DMS153 (cell line): ENCODE measurements at places on chromosomes 12 and 14.
A peak's percentile ranks its signal among the peaks of the same experiment; 100 is the strongest.

DNA sequence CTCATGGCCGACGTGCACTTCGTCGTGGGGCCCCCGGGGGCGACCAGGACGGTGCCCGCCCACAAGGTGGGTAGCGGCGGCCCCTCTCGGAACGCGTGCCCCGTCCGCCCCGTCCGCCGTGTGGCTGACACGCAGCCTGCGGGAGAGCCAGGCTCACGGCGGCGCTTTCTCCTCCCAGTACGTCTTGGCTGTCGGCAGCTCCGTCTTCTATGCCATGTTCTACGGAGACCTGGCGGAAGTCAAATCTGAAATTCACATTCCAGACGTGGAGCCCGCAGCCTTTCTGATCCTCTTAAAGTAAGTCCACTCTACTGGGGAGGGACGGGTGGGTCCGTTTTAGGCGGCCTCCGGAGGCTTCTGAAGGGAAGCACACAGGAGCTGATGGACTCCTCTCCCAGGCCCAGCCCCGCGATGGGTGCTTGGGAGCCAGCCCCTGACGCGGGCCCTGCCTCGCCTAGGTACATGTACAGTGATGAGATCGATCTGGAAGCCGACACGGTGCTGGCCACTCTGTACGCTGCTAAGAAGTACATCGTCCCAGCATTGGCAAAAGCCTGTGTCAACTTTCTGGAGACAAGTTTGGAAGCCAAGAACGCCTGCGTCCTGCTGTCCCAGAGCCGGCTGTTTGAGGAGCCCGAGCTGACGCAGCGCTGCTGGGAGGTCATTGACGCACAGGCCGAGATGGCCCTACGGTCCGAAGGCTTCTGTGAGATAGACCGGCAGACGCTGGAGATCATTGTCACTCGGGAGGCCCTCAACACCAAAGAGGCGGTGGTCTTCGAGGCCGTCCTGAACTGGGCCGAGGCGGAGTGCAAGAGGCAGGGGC lies 1.1 kb downstream of the BTBD6 start:
- DNase-seq: no peak

DNA sequence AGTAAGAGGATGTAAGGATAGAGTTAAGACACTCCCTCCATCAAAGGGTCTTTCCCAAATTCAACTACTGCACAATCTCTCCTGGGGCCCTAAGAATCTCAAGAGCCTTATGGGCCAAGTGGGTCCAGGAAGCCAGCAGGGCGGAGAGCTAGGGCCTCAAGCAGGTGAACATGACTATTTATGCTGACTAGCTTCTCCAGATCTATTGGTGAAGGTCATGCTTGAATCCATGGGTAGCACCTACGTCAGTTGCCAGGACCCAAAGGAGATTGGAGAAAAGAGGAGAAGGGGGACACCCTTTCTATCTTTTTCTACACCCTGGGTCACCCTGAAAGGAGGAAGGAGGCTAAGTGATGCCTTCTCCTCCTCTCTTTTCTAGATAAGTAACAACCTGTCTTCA lies 534.2 kb upstream of the MIS18BP1 start:
- DNase-seq: no peak

- no peak for DNase-seq
Measured at GRCh38 chr14:92515546-92516343, 2.2 kb downstream of the RIN3 start.

DNA sequence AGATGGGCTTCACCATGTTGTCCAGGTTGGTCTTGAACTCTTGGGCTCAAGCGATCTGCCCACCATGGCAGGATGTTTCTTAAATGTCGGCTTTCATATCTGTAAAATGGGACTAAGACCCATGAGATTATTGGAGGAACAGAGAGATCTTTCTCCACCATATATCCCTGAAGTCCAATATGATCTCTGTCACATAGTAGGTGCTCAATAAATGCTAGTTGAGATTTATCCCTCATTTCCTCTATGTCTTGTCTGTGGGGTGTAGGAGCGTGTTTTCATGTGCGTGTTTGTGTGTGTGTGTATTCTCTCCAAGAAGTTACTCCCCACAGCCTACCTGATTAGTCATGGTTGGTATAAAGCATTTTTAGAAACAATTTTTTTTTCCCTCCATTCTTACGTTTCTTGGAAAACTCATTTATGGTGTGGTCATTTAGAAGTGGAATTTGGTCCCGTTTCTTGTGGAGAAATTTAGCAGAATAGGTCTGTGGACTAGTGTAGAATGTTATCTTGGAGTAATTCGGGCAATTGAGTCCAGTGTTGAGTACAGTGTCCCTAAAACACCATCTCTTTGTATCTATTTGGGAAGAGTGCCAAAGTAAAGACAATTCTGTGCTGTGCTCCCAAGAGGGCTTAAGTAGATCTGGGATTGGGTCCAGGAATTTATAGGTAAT lies 4.3 kb downstream of the STRAP start:
- peak; percentile 67 for DNase-seq

DNA sequence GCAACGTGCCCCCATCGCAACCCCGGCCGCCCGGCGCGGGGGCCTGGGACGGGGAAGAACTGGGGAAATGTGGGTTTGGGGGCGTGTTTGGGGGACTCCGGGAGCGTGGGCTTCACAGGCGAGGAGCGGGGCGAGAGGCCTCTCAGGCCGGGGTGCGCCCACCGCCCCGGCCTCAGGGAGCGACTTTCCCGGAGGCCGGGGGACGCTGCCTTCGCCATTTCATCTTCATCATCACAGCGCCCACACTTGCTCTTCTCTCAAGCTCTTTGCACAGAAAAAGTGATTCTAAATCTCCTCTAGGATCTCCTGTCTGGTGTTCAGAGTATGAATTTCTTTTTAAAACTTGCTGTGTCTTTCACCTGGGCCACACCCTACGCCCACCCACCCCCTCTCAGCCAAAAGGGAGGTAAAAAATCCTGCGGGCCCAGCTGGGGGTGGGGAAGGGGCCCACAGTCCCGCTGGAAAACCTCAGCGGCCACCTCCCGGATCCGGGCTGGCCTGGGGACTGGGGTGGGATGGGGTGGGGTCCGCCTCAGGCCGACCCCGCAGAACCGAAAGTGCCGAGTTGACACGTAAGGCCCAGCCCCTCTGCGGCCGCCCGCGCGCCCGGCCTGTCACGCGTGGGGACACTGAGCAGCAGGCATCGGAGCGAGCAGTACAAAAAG lies 7.4 kb downstream of the CDKN1B start:
- DNase-seq: no peak

- DNase-seq: no peak
Measured at GRCh38 chr12:123965382-123965781, 7.2 kb downstream of the CCDC92 start.

DNA sequence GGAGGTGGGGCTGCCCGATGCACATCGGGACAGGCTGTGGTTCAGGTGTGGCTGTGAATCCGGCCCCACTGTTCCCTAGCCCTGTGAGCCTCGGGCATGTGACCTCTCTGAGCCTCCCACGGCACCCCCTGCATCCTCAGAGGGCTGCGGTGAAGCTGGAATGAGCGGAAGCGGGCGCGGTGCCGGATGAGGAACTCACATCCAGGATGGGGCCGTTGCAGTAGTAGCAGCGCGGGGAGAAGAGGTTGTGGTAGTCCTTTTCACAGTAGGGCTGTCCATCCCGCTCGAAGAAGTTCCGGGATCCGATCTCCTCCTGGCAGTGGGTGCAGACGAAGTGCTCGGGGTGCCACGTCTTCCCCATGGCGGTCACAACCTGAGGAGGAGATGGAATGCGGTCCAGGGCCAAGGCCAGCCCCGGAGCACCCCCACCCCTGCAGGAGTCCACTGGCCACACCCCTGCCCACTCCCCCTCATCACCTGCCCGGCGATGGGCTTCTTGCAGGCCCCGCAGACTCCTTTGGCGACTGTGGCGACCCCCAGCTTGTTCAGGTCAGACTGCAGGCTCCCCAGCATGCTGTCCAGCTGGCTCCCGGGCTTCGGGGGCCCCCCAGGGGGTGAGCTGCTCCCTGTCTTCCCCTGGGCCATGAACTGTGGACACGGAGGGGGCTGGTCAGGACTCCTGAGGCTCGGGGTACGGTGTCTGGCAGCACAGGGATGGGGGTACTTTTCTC lies 13.9 kb upstream of the RPLP0 start:
- no peak for DNase-seq

- no peak for DNase-seq
Measured at GRCh38 chr12:101806265-101806664, 24.5 kb downstream of the GNPTAB start.

DNA sequence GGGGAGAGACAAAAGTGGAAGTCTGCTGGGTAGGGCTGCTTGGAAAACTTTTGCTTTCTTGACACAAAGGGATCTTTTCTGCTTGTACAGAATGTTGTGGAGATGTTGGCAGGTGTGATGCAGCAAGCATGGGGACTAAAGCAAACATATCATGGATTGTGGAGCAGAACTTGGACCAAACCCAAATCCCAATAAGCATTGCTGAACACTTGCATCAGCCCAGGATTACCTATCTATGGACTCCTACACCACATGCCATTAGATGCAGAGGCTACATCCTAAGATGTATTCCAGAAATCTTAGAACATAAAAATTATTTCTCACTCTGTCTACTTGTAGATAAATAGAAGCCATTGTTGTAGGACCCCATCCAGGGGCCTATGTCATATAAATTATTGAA lies 44.7 kb upstream of the RERG start:
- DNase-seq: no peak

- no peak for DNase-seq
Measured at GRCh38 chr12:86194721-86195120, 61.5 kb downstream of the MGAT4C start.

GRCh38 chr12:46160101-46160980 lies 108.5 kb downstream of the SLC38A1 start:
- DNase-seq: peak; percentile 74

DNA sequence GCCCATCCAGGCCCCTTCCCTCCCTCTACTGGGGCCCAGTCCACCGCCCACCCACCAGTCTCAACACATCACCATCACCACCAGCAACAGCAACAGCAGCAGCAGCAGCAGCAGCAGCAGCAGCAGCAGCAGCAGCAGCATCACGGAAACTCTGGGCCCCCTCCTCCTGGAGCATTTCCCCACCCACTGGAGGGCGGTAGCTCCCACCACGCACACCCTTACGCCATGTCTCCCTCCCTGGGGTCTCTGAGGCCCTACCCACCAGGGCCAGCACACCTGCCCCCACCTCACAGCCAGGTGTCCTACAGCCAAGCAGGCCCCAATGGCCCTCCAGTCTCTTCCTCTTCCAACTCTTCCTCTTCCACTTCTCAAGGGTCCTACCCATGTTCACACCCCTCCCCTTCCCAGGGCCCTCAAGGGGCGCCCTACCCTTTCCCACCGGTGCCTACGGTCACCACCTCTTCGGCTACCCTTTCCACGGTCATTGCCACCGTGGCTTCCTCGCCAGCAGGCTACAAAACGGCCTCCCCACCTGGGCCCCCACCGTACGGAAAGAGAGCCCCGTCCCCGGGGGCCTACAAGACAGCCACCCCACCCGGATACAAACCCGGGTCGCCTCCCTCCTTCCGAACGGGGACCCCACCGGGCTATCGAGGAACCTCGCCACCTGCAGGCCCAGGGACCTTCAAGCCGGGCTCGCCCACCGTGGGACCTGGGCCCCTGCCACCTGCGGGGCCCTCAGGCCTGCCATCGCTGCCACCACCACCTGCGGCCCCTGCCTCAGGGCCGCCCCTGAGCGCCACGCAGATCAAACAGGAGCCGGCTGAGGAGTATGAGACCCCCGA lies 6.8 kb upstream of the RNU7-1 start:
- DNase-seq: no peak

DNA sequence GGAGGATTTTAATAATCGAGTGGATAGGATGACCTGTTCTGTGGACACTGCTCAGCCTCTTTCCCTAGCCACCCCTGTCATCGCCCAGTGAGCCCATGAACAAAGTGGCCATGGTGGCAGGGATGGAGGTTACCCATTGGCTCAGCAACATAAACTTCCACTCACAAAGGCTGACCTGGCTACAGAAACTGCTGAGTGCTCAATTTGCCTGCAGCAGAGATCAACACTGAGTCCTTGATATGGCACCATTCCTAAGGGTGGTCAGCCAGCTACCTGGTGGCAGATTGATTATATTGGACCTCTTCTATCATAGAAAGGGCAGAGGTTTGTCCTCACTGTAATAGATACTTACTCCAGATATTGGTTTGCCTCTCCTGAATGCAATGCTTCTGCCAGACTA lies 465.4 kb upstream of the FBXO33 start:
- DNase-seq: no peak

GRCh38 chr14:75831455-75831854 lies 150.3 kb downstream of the TGFB3 start:
- peak; percentile 75 for DNase-seq

- DNase-seq: no peak
Measured at GRCh38 chr12:89682284-89682683, 26.4 kb downstream of the ATP2B1 start.

DNA sequence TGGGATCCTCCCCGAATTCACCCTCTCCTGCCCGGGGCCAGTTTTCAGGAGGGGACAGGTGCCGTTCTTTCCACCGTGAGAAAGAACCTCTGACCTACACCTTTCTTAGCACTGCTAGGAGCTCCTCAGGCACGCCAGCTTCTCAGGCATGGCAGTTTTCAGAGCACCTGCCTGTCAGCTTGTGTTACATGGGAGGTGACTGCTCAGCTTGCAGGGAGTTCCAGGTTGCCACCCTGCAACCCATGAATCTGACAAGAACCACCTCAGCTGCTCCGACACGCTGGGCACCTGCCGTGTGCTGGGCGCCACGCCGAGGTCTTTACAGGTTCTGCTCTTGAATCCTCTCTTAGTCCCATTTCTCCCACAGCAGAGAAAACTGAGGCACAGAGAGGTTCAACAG lies 12.9 kb downstream of the BRI3BP start:
- no peak for DNase-seq

GRCh38 chr14:94612580-94613554 lies 676 bp downstream of the SERPINA3 start:
- DNase-seq: no peak

DNA sequence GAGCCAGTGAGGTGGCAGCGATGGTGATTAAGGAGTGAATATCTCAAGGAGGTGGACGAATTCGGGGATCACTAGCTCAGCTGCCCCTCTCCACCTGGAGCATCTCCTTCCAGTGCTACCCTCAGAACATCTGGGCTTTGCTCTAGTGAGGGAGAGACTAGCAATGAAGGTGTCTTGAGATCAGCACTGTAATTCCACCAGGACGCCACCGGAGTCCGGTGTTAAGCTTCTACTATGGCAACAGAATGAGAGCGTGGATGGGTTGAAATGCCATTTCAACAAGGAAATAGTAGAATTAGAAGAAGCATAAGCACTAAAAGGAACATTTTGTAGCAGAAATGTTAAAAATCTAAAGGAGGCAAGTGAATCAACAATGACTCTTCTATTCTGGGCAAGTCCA lies 61.1 kb downstream of the NTF3 start:
- no peak for DNase-seq
